ENCODE measurements at places on chromosomes 4 and X. TPM values are rescaled to one million over a fixed set of nuclear protein-coding genes. Genes with fewer than 3 reads are reported as not detected.

- no peak for DNase-seq
These were observed 78.5 kb downstream of the SCLT1 start for GRCh38 chr4:129014566-129015509.

DNA sequence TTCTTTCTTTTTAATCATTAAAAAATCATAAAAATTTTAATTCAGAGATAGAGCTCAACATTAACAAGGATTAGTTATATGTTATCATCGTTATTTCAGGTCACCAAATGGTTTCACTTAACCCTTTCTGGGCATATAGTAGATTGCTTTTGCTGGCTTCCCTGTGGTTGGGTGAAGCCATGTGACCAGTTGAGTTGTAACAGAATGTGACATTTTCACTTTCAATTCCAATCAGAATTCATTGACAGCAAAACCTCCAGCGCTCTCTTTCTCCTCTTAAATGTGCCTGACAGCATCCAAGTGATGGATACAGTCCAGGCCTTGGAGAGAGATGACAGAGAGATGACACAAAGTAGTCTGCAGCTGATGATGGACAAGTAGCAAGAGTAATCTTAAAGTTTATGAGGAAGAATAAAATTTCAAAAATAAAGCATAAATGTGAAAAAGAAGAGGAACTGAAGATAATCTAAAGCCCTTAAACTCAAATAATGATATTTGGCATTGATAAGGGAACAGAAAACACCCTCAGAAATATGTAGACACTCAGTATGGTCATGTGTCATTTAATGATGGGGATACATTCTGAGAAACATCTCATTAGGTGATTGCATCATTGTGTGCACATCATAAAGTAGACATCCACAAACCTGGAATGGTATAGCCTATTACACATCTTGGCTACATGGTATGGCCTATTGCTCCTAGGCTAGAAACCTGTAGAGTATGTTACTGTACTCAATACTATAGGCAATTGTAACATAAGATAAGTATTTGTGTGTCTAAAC lies 92.3 kb upstream of the QRFPR start:
- no peak for DNase-seq

EDA2R gene
- total RNA-seq, result 0.53 TPM

DNA sequence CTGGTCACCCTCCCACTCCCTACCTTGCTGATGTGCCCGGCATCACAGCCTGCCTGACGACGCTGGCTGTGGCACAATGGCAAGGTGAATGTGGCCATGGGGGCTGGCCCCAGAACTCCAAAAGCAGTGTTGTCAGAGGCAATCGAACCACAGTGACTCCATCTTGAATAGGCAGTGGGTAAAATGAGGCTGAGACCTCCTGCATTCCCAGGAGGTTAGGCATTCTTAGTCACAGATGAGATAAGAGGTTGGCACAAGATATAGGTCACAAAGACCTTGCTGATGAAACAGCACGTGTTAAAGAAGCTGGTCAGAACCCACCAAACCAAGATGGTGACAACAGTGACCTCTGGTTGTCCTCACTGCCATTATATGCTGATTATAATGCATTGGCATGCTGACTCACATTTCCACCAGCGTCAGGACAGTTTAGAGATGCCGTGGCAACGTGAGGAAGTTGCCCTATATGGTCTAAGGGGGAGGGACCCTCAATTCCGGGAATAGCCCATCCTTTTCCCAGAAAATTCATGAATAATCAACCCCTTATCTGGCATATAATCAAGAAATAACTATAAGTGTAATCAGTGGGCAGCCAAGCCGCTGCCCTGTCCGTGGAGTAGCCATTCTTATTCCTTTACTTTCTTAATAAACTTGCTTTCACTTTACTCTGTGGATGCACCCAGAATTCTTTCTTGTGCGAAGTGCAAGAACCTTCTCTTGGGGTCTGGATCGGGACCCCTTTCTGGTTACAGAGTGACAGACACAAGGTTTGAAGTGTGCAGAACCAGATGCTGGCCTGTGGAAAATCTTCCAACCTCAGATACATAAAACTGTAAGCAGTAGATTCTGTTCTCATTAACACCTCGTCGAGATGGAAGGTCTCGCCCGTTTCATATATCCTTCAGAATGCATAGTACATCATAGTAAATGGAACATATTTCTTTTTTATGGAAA lies 26.8 kb upstream of the CLDN24 start:
- DNase-seq, result no peak

DIPK2B gene
- not detected for total RNA-seq

GRCh38 chrX:29561417-29561816 lies 653.9 kb upstream of the MAGEB2 start:
- DNase-seq, result no peak

DNA sequence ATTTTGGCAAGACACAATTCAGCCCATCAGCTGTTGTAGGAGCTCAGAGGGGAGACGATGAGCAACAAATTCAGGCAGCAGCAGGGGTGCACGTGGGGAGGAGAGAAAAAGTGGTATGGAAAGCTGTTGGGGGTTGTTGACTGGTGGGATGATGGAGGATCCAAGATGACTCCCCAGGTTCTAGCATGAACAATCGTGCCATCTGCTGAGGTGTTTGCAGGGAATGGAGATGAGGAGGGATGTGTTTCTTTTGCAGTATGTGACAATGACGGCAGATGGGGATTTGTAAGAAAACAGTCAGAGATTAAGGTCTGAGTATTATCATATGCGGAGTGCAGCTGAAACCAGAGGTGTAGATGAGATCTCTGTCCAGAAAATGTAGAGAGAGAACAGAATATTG lies 63.3 kb downstream of the SEL1L3 start:
- no peak for DNase-seq

- no peak for DNase-seq
These were observed 40.2 kb downstream of the ADH7 start for GRCh38 chr4:99394896-99395295.
